ENCODE measurements at places on chromosomes 3 and 15.

GRCh38 chr3:39126532-39127071 is 19.1 kb downstream of the TTC21A start:
- DNase-seq, result peak; percentile 57

DNA sequence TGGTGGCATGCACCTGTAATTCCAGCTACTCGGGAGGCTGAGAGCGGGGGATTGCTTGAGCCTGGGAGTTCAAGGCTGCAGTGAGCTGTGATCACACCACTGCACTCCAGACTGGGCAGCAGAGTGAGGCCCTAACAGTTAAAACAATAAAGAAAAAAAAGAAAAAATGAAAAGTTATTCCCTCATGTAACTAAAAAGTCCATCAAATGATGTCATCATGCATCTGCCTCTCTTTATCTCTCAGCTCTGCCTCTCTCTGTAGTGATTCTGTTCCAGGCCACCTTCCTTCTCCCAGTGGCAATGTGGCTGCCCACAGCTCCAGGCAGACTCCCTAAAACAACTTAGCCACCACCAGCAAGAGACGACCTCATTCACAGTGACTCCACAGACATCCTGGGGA is 31.5 kb upstream of the TRH start:
- DNase-seq, result no peak

- DNase-seq, result no peak
Observed at GRCh38 chr3:160876643-160877042, 120.6 kb downstream of the PPM1L start.

GRCh38 chr3:123344907-123345594 is 103.8 kb downstream of the ADCY5 start:
- no peak for DNase-seq

GRCh38 chr3:34483311-34483887 is 685.0 kb downstream of the PDCD6IP start:
- DNase-seq, result no peak

DNA sequence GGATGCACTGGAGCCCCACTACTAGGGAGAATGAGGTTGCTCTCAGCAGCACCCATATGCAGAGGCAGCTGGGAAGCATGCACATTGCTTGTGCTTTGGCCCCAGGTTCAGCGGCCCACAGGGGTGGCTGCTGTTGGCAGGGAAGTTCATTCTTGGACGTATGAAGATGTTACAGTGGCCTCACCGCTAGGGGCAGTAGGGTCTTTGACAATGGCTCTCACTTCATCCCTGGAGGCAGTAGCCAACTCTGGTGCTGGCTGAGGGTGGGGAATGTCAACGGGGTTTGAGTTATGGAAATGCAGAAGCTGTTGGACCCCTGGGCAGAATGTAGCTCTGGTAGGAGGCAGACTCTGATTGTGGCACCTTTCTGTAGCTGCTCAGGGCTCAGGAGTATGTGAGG is 279.9 kb downstream of the SCAPER start:
- DNase-seq, result no peak

- DNase-seq, result no peak
Observed at GRCh38 chr3:52915294-52915693, 17.9 kb upstream of the STIMATE start.

Data from activated naive CD4-positive, alpha-beta T cell treated with anti-CD3 and anti-CD28 coated beads, Interleukin-2, amount 10 ng/mL, durations not matched to agents 7 days and 5 days (primary cell).